ENCODE measurements at places on chromosomes 16 and 17.
A peak's percentile ranks its signal among the peaks of the same experiment; 100 is the strongest.

GRCh38 chr16:80300876-80301275, 239.9 kb upstream of the DYNLRB2 start:
- no peak for DNase-seq

DNA sequence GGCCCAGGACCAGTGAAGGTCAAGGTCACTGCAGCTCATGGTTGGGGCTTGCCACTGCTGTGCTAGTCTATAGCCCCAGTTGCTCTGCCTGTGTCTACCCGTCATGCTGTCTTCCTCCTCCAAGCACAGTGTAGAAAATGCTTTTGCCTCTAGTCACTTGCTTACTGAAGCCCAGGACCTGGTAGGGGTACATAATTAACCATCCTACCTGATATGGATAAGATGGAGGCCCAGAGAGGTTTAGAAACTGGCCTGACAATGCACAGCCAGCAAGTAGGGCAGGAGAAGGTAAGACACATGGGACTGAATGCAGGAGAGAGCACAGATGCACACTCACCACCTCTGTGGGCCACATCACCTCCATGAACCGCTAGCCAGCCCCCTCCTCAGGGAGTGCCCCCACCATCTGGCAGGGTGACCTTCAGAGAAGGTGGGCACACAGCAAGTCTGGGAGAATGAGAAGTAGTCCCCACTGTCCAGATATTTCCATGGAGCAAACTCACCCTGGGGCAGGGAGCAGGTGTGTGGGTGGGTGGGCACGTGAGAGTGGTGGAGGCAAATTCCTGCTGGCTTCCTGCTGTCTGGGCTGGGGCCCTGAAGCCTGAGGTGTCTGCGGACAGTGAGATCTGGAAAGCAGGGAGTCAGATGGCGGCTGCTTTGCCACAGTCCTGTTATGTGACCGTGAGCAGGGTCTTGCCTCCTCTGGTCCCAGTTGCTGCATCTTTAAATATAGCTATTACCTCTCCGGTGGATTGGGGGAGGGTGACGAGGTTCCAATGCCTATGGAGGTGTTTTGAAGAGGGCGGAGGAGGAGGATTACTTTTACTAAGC, 1.0 kb downstream of the CX3CL1 start:
- DNase-seq, result no peak

GRCh38 chr17:50150354-50151040, at the start of gene PPP1R9B:
TSS of gene PPP1R9B (minus strand) at chr17:50150677. CDS start at chr17:50150513, 164 bp downstream.
- no peak for DNase-seq

DNA sequence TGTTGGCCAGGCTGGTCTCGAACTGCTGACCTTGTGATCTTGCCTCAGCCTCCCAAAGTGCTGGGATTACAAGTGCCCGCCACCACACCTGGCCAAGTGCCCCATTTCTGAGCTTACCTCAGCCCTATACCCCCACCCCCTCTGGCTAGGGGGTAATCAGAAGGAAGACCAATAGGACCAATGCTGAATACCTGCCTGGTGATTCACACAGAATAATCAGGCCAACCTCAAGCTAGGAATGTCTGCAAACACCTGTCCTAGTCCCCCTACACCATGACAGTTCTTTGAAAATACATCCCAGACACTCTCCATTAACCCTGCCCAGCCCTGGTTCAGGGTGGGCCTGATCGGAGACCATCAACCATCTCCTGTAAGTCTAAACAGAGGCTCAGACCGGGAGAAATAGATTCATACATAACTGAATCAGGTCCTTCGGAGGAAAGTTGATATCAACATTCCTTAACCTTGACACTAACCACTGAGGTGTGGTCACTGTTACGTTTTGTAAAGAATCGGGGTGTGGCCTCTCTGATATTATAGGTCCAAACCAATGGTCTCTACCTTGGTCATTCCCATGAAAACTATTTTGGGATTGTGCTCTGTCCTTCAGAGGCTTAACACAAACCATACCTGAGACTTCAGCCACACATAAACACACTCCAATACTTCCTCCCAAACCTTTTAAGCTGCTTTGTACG, 130.8 kb downstream of the GAS7 start:
- DNase-seq, result no peak

GRCh38 chr16:65116216-65116615, 5.6 kb downstream of the CDH11 start:
- DNase-seq, result no peak

DNA sequence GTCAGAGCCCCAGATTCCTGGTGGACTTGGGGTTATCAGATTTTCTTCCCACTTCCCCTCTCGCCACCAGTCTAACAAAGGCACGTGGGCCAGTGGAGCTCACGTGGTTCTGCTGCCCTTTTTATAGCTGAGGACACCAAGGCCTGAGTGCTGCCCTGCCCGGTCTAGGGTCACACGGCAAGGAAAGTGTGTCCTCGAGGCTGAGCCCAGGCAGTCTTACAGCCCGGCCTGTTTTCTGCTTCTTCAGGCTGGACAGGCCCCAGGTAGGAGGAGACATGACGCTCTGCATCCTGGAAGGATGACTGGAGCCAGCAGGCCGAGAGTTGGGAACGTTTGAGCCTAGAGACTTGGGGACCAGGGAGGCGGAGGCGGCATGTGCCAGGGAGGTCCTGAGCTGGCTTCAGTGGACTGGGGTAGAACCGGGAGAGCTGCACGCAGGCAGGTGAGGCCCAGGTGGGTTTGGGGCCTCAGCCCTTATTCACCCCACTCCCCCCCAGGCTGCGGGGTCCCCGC, 3.5 kb downstream of the CTRB1 start:
- no peak for DNase-seq

- DNase-seq, result no peak
Observed at GRCh38 chr17:55340686-55341085, 75.9 kb downstream of the HLF start.

DNA sequence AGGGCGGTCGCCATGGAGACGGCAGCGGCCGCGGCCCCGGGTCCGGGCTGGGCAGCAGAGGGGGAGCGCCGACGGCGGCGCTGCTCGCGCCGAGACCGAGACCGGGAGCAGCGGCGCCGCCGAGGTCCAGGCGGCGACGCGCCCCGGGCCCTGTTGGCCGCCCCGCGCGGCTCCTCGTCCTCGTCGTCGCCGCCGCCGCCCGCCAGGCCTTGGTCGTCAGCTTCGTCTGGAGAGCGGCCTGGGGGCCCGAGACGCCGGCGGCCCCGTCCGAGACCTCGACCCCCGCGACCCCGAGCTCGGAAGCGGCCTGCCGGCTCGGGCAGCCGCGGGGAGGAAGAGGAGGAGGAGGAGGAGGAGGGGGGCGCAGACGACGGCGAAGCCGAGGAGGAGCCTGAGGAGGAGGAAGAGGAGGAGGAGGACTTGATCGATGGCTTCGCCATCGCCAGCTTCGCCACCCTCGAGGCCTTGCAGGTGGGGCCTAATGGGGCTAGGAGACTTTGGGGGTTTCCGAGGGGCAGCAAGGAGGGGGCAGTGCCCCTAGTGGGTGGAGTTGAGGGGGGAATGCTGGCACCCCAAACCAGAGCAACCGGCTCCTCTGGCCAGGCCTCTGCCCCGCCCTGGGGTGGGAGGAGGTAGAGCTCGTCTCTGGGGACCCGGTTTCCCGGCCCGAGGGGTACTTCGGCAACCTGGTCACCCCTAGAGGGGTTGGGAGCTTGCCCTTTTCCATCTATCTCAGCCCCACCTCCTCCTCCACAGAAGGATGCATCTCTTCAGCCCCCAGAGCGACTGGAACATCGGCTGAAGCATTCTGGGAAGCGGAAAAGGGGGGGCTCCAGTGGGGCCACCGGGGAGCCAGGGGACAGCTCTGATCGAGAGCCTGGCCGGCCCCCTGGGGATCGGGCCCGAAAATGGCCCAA, 1.5 kb downstream of the FBRS start:
- DNase-seq, result peak; percentile 78

All from CD4-positive, alpha-beta T cell treated with Interleukin-21 for 1 hour (primary cell).